HEK293T (cell line): ENCODE measurements at places on chromosomes 5 and 9.

DNA sequence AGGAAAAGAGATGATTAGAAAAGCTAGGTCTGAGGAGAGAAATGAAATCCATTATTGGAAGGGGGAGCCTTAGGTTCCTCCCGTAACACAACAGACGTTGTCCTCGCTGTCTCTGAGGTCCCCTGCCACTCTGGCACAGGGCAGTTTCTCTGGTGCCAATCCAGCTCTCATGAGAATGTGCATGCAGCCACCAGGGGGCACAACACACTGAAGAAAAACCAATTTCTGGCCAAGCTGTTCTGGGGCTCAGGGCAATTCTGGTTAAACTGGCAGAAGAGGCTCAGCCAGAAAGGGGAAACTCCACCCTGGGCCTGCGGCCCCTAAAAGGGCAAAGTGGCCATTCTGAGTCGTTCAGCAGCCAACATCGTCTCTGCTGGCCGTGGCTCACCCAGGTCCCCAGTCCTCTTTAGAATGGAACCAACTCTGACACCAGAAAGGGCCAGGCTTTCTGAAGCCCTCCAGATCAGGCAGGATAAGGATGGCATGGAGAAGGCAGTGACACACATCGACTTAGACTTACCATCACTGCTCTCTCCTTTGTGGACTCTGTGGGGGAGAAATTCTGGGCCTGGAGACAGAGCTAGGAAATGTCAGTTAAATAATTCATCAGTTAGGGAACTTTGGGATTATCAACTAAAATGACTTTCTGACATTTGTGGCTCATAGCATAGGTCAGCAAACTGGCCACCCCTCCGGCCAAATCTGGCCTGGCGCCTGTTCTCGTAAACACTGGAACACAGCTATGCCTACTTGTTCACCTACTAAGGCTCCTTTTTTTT lies 58.5 kb upstream of the GOLPH3 start:
- peak; percentile 62 for DNase-seq

DNA sequence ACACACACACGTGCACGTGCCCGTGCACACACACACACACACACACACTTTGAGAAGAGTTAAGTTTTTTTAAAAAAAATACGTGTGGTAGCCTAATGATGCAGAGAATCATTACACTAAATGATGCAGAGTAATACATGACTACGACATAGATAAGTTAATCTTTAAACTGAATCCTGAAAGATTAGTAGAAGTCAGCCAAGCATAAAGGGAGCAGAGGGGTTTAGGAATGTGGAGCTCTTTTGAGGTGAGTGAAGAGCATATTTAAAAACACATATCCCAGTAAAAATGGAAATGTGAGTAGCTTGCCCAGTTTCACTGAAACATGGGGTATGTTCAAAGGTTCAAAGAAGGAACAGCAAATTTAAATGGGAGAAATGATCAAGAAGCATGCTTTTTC lies 61.3 kb upstream of the TYRP1 start:
- DNase-seq = no peak

GRCh38 chr5:56480705-56481427 lies 247.7 kb upstream of the ANKRD55 start:
- DNase-seq = peak; percentile 32

GRCh38 chr5:119385536-119386128 lies 29.8 kb downstream of the TNFAIP8 start:
- DNase-seq = no peak

- no peak for DNase-seq
These were observed 293.8 kb downstream of the GAS1 start for GRCh38 chr9:86653466-86653865.

DNA sequence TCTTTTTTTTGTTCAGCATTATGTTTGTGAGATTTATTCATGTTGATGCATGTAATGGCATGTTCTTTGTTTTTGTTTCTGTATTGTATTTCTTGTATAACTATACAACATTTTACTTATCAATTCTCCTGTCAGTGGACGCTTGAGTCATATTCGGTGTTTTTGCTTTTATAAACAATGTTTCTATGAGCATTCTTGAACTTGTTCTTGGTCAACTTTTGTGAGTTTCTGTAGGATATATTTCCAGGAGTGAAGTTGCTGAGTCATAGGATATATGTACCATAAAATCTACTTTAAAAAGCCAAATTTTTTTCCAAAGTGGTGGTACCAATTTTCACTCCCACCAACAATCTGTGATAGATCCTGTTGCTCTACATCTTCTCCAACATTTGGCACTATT lies 104.8 kb downstream of the VCAN start:
- DNase-seq = no peak

GRCh38 chr9:111603041-111603440 lies 3.6 kb upstream of the PTGR1 start:
- DNase-seq = no peak

DNA sequence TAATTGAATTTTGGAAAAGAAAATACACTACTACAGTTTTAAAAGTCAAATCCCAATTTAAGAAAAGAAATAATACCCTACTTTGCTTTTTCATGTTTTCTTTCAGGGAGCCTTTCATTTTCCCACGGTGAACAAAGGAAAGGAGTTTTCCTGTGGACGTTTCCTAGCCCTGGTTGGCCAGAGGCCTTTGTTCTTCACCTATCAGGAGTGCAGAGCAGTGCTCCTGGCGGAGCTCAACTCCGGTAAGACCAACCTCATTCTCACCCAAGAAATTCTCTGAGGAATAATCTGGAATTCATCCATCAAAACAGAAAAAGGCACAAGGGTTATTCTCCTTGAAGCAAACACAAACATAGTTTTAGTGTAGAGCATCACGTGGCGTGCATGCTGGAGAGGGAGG lies 248.9 kb downstream of the ADGRV1 start:
- DNase-seq = no peak

DNA sequence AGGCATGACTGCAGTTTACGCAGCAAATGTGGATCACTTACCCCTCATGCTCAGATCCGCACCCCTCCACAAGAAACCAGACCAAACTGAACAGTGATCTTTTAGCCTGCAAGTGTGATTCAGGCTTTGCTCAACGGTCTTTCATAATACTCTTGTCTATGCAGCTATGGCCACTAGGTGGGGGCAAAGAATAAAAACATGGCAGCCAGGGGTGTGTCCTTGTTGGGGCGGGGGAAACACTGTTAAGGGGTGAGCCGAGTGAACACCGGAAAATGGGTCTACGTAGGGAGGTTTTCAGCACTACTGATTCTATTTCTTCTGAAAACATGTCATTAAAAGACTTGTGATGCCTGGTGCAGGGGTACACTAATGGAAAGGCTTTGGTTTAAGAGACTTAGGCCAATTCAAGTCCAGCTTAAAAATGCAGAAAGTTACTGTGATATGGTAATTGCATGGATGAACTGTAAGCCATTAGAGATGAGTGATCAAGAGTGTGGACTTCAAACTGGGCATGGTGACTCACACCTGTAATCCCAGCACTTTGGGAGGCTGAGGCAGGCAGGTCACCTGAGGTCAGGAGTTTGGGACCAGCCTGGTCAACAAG lies 49.9 kb upstream of the GPR151 start:
- peak; percentile 60 for DNase-seq

GRCh38 chr5:91313757-91314673 lies 69.1 kb downstream of the ARRDC3 start:
- DNase-seq = no peak

- DNase-seq = no peak
These were observed 39.3 kb downstream of the DUSP1 start for GRCh38 chr5:172731680-172732074.

DNA sequence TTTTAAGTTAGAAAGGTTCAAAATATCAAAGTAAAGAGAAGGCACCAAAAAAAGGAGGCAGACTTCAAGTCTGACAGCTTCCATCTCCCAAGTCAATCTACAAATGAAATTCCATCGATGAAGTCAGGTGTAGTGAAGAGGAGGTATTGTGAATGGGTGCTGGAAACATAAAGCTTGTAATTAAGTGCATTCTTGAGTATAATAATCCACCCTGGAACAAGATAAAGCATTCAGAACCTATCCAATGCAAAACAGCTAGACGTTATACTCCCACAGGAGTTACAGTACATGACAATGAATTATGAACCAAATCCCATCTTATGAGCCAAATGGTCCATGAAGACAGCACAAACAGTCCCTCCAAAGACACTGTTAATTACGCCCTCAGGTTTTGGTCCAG lies 22.3 kb downstream of the BNC2 start:
- DNase-seq = no peak

DNA sequence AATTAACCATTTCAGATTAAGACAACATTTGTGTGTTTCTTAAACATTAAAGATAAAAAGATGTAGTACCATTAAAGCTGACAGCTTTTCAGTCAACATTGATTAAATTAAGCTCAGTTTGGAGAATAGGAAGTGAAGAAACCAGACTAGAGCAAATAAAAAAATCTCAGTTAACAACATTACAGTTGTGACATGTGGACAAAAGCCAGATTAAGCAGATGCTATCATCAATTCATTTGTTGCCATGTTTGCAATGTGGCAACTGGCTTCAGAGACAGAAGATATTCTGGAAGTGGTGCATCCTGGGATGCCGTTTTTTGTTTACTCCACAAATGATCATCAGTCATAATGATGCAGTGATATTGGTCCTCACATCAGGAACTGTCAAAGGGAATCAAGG lies 70.3 kb upstream of the CNTLN start:
- no peak for DNase-seq

DNA sequence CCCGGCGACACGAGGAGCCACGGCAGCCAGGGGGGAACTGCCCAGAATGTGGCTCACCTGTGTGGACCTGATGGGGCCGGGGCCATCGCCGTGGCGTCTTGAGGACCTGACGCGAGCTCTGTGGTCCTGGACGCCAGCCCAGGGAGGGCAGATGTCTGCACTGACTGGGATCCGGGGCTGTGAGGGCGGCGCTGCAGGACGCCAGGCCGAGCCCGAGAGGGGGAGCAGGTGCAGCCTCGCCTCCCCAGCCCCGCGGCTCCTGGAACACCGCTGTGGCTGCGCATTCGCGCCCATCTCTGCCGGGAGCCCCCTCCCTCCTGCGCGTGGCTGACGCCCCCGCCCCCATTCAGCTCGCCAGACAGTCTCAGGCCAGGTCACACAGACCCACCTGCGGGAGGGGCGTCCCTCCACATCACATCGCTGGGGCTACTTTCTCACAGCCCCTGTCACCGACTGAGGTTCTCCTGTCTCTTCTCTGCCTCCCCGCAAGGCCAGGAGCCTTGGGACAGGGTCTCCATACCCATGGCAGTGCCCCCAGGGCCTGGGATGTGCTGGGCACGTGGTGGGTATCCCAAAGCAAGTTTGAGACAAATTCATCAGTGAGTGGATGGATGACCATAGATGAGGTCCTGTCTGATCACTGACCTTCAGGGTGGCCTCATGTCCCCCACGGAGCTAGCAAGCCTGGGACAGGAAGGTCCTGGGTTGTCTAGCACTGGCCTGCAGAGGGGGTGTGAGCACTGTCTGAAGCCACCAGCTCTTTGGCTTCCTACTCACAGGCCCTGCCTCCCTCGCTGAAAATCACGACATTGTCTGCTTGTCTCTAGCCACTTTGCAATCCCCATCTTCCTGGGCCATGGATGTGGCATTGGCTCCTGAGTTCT lies 47.3 kb downstream of the RASGEF1C start:
- DNase-seq = no peak

DNA sequence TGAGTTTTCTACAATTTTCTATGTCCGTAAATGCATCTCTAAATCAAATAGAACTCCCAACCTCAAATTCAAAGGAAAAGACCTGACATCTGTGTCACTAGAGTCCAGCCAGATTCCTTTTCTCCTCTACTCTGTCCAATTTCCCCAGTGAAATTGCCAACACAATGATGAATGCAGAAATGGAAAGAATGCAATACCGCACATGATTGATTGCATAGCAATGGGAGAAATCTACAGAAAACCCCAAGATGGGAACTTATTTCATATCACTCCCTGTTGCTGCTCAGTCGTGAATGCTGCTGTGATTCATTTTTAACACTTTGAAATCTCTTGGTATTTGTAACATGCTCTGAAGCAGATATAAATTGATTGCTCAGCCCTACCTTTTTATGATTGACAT lies 355.1 kb upstream of the TUSC1 start:
- no peak for DNase-seq

GRCh38 chr9:130490981-130491380 lies 46.2 kb downstream of the ASS1 start:
- no peak for DNase-seq

DNA sequence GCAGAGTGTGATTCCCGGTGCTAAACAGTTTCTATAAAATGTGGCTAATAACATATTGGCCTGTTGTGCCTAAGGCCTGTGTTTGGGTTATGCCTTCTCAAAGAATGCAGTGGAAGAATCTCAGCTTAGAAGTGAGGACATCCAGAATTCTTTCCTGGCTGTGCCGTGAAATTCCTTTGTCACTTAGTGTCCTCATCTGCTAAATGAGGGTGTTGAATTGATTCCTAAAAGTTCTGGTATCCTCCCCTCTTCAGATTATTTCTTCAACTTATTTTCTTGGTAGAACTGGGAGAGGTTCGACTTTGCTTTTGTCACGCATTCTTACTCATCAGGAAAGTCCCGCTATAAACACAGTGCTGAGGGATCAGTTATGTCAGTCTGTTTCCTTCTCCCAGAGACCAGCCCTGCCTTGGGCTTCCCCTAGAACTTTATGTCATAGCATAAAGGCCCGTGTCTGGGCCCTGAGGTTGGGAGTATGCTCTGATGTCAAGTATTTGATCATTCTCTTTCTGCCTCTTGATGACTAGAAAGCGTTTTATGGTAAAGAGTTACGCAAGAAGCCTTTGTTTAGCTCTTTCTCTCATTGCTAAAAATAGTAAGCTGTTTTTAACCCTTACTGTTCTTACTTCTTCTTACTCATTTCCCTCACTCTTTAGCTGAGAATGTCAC lies 29.5 kb downstream of the MTAP start:
- no peak for DNase-seq

DNA sequence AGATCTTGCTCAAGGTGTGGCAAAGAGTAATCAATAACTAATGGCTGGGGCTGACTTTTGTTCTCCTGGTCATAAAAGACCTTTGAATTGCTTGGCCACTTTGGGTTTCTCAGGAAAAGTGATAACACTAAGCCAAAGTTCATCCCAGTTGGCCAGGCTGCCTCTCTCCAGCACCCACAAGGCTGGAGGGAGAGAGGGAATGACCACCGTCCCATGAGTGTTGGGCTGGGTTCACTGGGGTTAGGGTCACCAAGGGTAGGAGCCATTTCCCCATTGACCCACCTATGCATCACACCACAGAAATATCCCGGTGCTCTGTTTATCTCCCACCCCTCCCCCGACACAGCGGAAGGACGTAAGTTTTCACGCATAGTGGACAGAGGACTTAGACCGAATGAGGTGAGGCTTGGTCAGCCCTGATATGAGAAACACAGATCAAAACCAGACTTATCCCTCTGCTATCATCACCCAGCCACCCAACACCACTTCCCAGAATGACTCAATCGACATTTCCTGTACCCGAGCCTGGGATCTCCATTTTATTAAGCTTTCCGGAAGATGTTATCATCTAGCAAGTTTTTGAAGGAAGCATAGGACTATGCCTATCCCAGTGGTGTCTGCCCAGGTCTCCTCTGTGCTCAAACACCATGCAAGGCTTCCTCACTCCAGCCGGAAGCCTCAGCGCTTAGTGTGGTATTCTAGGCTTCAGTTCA lies 27.0 kb upstream of the PPARGC1B start:
- no peak for DNase-seq

GRCh38 chr5:14560091-14560595 lies 21.4 kb upstream of the OTULINL start:
- DNase-seq = no peak
